Kidney tubule cell (primary cell): ENCODE measurements at places on chromosomes 13 and 19.

GRCh38 chr13:111911121-111911720, 155.7 kb upstream of the SOX1 start:
- no peak for DNase-seq

- DNase-seq, result peak; percentile 45
Measured at GRCh38 chr19:29596885-29597525, 9.1 kb upstream of the POP4 start.

GRCh38 chr13:111656439-111656838, 336.0 kb downstream of the TEX29 start:
- DNase-seq, result no peak

- no peak for DNase-seq
Measured at GRCh38 chr13:98097749-98098148, 45.1 kb upstream of the FARP1 start.

DNA sequence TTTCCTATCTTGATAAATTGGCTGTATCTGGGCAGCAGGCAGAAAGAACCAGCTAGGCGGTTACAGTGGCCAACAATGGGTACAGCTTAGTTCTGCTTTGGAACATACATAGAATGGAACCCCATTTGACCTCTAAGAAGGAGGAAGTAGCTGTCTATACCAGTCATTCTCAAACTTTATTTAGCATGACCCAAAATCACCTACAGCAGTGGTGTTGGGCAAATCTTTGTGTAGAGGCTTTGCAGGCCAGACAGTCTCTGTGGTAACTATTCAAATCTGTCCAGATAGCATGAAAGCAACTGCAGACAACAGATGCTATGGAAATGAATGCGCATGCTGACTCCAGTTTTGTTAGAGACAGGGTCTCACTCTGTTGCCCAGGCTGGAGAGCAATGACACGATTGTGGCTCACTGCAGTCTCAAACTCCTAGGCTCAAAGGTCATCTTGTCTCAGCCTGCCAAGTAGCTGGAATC, 12.0 kb upstream of the KCNC3 start:
- no peak for DNase-seq

DNA sequence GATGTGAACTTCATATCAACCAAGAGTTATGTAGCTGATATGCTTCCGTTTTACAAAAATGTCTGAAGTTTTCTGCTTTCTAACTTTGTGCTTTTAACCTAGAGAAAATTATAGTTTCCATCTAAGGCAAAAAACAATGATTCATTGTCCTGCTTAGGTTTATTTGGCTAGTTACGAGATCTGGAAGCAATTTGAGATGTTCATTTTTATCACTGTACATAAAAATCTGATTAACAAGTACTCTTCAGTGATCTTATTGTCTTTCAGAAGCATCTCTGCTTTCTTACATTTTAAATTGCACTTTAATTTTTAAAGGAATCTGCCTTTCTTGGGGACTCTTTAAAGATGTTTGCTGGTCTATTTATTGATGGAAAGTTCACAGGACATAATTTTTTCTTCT, 188.1 kb downstream of the RFC3 start:
- no peak for DNase-seq

- DNase-seq, result no peak
Measured at GRCh38 chr13:28045861-28046260, 54.5 kb downstream of the FLT3 start.

GRCh38 chr13:25971459-25972145, 80.2 kb downstream of the SHISA2 start:
- DNase-seq, result peak; percentile 13

DNA sequence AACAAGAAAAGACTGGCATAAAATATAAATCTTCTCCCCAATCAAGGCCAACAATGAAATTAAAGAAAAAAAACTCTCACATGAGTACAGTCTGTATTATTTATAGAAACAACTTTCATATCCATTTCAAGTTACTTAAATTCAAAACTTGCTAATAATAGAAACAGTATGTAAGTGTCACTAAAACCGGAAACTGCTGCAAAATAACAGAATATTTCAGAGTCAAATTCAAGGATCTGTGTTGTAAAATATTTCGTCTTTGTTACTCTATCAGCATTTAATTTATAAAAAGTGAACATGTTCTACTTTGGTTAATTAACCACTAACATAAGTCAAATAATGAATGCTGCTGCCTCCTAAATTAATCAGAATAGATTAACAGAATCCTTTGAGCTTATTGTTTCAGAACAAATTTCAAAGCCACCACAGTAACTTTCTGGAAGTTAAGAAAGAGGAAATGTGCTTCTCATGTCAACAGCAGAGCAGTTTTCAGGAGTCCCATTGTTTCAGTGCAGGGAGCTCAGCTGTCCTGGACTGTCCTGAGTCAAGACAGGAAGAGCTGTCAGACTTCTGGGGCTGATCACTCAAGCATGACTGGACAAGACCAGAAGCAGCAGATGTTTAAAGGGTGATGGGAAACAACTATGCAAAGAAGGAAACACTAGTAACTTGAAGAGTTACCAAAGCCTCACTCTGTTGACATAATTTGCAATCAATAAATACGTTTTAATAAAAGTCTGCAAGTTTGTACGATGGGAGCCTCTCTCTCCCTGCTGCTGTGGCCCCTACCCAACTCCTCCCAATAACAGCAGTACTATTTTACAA, 76.9 kb downstream of the FOXO1 start:
- DNase-seq, result peak; percentile 88

DNA sequence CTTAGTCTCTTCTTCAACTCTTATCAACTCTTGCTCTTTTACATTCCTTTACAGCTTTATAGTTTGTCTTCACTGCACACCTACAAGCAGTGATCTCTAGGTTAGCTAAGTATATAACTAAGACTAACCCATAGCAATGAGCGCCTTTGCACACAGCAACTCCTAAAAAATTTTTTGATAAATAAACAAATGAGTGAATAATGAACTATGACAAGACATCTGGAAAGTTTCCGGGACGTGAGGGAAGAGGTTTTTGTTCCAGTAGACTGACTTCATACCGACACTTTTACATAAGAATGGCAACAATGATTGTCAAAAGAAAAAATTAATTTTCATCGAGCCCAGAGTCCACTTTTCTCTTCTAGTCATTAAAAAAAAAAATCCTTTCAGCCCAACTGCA, 98.3 kb downstream of the ELF1 start:
- DNase-seq, result peak; percentile 45

GRCh38 chr19:12930002-12930645, 3.4 kb downstream of the FARSA start:
- DNase-seq, result no peak

DNA sequence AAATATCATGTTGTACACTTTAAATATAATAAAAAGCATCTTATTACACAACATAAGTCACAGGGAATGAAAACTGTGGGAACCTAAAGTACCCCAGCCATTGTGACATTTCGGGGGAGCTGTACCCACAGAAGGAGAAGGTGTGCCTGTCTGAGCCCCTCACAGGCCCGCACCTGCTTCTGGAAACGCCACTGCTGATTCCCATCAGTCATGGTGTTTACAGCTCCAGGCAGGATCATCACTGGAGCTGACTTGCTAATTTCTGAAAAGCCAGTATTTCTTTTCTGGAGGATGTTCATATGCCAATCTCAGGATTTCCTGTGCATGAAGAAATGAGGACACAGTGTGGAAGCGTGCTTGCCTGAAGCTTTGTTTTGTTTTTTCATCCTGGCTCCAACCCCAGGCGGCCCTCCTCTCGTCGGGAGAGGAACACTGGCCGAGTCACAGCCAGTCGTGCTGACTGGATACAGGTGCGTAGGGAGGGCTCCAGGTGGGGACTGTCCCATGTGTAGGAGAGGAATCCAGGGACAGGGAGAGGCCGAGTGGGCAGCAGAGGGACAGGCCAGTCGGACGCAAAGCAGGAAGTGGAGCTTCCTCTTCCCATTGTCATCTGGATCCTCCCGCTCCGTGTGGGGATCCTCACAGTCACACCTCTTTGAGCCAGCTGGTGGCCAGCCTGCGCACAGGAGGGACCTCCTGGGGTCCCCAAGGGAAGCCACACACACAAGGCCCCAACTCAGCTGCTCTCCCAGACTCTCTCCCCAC, 4.2 kb upstream of the ATP12A start:
- DNase-seq, result no peak

GRCh38 chr13:97018029-97018819, 23.9 kb upstream of the OXGR1 start:
- DNase-seq, result peak; percentile 61

- DNase-seq, result no peak
Measured at GRCh38 chr13:26895808-26896466, 135.4 kb upstream of the GPR12 start.

DNA sequence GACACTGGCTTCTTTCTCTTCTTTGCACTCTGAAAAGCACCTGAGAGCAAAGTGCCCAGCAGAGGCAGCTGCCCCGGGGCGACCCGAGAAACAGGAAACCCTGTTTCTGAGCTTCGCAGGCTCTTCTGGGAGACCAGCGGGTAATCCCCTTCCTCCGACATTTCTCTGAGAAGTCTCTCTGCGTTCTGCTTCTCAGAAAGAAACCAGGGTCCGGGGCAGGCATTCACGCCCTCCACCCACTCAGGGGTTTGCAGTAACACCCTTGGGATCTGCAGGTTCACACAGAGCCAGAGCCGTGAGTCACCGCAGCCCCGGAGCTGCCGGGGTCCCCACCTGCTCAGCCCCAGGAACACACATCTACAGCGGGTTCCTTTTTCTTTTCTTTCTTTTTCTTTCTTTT, 86.0 kb downstream of the GADD45B start:
- DNase-seq, result no peak

- DNase-seq, result no peak
Measured at GRCh38 chr19:41626278-41626677, 596 bp downstream of the CEACAM4 start.

GRCh38 chr19:46221981-46222610, 7.4 kb upstream of the IGFL1 start:
- DNase-seq, result peak; percentile 78

GRCh38 chr13:49836516-49836915, 44.0 kb upstream of the KPNA3 start:
- peak; percentile 12 for DNase-seq

GRCh38 chr13:59259165-59260000, 904.3 kb downstream of the DIAPH3 start:
- no peak for DNase-seq

- peak; percentile 23 for DNase-seq
Measured at GRCh38 chr19:4399812-4400134, 574 bp downstream of the SH3GL1 start.

DNA sequence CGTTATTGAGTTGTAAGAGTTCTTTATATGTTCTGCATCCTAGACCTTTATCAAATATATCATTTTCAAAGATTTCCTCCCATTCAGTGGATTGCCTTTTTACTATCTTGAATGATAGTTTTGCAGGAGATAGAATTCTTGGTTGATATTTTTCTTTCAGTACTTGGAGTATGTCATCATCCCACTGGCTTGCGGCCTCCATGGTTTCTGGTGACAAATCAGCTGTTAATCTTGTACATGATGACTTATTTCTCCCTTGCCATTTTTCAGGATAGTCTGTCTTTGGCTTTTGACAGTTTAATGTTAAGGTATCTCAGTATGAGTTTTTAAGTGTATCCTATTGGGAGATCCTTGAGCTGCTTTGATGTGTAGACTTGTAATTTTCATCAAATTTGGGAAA, 8.5 kb downstream of the ZNF557 start:
- no peak for DNase-seq

GRCh38 chr19:19465436-19466070, 49.8 kb downstream of the TSSK6 start:
- DNase-seq, result no peak

DNA sequence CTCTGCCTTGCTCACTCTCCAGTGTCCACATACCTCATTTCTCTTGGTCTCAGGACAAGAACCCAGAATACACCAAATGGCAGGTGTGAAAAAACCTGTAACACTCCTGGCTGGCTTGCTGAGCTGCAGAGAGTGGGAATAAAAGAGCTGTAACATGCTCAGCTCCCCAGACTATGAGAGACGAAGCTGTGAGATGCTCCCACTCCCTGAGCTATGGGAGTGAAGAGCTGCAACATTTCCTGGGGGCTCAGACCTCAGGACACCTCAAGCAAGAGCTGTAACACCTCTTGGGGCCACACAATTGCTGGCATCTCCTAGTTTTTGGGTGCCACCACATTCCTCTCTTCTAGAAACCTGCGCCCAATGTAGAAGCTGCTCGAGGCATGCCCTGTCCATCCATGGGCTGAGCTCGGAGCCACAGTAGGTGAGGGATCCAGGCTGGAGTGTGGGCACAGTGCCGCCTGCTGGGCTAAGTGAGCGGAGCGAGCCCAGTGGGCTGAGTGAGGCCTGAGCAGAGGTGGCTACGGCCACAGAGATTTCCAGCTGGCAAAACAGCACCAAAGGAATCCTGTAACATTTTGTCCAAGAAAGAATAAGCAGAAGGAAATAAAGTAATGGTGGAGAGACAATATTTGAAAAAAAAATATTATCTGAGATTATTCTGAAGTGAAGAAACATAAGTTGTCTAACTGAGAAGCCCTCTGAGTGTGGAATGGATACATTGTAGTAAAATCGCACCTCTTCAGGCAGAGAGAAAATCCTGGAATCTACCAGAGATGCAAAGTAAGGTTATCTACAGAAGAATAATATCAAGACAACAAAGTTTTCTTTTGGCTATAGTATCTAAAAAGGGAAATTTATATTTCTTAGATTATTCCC, 186.2 kb upstream of the PCDH9 start:
- peak; percentile 45 for DNase-seq

GRCh38 chr19:39194832-39195542, 1.8 kb upstream of the NCCRP1 start:
- peak; percentile 33 for DNase-seq
